ENCODE measurements at places on chromosomes 12 and 14. TPM values are rescaled to one million over a fixed set of nuclear protein-coding genes. Genes with fewer than 3 reads are reported as not detected.

DNA sequence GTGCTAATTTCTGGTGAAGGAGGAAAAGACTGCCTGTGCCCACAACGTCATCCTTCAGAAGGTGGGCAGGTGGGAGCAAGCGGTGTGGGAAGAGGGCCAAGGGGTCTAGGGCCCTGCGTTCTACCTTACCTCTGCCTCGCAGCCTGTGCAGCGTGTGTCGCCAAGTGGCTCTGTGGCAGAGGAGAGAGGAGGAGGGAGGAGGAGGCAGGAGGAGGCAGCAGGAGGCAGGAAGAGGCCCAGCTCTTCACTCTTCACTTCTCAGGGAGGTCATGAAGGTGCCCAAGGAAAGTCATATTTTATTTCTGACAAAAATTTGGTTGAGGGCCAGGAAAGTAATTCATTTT, 177.9 kb downstream of the MYRFL start:
- H3K4me3 ChIP-seq: no peak overlapping the region
- H3K27ac ChIP-seq: no peak overlapping the region
- H3K4me1 ChIP-seq: no peaks in the 10 kb centered on the region
- no peaks in the 10 kb centered on the region for H3K27me3 ChIP-seq
- no peaks in the 10 kb centered on the region for H3K36me3 ChIP-seq
- no peak for DNase-seq

GRCh38 chr14:68248481-68249255, 429.1 kb downstream of the RAD51B start:
- H3K27ac ChIP-seq: peak overlapping the region; percentile 77
- no peak overlapping the region for H3K4me3 ChIP-seq
- DNase-seq: no peak

OR6C2 gene
- not detected for total RNA-seq

DNA sequence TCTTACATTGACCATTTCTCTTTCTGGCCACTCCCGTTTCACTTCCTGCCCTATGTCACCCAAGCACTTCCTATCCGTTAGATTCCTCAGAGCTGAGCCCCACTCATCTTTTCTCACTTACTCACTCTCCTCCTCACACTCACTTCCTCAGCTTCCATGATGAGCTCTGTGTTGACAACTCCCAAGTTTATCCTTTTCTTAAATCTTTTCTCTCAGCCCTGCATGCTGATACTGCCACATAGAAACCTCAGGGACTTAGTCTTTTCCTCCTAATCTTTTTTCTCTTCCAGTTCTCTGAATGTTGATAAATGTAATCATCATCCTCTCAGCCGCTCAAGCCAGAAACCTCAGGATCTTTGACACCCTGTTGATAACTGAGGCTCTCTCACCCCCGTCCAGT, 99.6 kb downstream of the ANO6 start:
- H3K4me1 ChIP-seq: peaks cover 7% of the 10 kb centered on the region
- H3K27me3 ChIP-seq: no peaks in the 10 kb centered on the region
- no peak overlapping the region for H3K4me3 ChIP-seq
- no peaks in the 10 kb centered on the region for H3K36me3 ChIP-seq
- DNase-seq: no peak
- no peak overlapping the region for H3K27ac ChIP-seq

DNA sequence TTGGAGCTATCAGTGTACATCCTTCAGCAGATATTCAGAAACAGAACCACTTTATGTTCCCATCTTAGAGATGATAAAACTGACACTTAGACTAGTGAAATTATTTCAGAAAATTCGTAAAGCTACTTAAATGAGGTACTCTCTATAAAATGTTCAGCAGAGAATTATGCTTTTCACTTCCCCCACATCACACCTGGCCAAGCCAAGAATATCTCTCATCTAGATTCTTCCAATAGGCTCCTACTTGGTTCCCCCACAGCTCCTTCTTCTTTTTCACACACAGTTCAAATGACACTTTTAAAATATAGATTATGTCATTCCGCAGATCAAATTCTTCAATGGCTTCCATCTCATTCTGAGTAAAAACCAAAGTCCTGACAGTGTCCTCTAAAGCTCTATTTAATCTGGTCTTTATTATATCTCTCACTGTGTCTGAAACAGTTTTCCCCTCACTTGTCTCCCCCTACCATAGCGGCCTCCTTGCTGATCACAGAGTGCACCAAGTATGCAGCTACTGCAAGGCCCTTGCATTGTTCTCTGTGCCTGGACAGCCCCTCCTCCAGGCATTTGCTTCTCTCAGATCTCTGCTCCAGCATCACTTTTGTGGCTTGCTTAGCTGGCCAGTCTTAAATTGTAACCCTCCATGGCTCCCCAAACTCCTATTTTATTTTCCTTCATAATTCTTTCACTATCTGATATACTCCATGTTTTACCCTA, 736.8 kb upstream of the USP15 start:
- no peaks in the 10 kb centered on the region for H3K36me3 ChIP-seq
- H3K4me3 ChIP-seq: no peak overlapping the region
- DNase-seq: no peak
- H3K4me1 ChIP-seq: no peaks in the 10 kb centered on the region
- no peak overlapping the region for H3K27ac ChIP-seq

TAS2R50 gene
- 7.7 TPM for total RNA-seq

DNA sequence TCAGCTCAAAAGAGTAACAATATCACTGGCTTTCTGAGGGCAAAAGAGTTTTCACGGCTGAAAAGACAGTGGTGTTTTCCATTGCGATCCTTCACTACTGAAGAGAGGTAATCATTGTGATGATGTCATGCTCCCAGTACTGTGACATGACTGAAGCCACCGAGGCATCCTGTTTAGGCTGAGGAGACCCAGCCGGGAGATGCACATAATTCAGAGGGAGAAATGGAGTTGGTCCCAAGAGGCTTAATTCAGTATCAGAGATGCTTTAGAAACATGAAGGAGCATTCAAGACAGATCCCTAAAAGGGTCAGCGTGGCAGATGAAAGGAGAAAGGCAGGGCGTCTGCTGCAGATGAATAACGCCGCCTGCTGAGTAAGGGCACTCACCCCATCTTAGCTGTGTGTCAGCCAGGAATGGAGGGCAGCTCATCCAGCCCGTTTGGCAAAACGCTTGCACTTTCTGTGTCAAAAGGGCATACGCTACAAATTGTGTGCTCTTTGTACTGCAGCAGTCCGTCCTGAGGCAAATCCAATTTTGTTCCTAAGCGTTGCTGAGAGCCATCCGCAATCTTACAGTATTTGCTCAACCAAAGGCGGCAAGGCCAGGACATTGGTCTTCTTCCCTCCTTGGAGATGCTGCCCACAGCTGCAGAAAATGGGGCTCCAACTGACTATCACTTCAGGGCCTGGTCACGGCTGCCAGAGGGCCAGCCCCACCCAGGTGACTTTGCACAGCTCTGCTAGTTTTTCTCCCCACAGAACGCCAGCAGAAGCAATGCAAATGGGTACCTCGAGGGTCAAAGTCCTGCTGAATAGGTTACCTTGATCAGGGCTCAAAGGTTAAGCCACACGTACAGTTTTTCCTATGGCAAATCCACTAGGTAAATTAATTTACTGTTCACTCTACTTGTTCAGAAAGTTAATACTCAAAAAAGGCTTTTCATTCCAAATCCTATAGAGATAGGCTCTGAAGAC, 23.5 kb downstream of the CCDC92 start:
- H3K4me3 ChIP-seq: no peak overlapping the region
- peaks cover 52% of the 10 kb centered on the region for H3K4me1 ChIP-seq
- DNase-seq: no peak
- H3K27me3 ChIP-seq: no peaks in the 10 kb centered on the region

LYZ gene
- total RNA-seq: 24.0 TPM

GRCh38 chr12:92132288-92132687, 13.4 kb downstream of the BTG1 start:
- no peaks in the 10 kb centered on the region for H3K27me3 ChIP-seq
- H3K4me1 ChIP-seq: peaks cover 86% of the 10 kb centered on the region
- H3K4me3 ChIP-seq: no peak overlapping the region
- H3K36me3 ChIP-seq: no peaks in the 10 kb centered on the region
- DNase-seq: no peak

DNA sequence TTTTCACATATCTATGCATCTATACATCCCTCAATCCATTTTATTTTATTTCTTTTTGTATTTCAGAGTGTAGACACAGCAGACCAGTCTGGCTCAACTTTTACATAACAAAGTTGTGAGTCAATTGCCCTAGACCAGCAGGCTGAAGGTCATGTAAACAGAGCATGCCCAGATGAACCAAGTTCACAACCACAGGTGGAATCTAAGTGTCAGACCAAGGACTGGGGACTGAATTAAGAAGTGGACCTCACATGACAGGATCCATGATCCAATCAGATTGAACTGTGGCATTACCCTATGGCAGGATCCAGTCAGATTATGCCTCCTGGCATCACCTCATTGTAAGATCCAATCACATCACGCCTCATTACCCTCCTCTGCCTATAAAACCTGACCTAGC, 455.8 kb downstream of the SOX5 start:
- H3K36me3 ChIP-seq: no peaks in the 10 kb centered on the region
- no peaks in the 10 kb centered on the region for H3K27me3 ChIP-seq
- H3K27ac ChIP-seq: no peak overlapping the region
- no peak for DNase-seq
- H3K4me1 ChIP-seq: no peaks in the 10 kb centered on the region
- H3K4me3 ChIP-seq: no peak overlapping the region

GRCh38 chr12:9068086-9068485, 47.6 kb downstream of the A2M start:
- H3K27ac ChIP-seq: no peak overlapping the region
- H3K27me3 ChIP-seq: no peaks in the 10 kb centered on the region
- no peak for DNase-seq
- peaks cover 13% of the 10 kb centered on the region for H3K4me1 ChIP-seq
- peaks cover 62% of the 10 kb centered on the region for H3K36me3 ChIP-seq

GRCh38 chr12:90959032-90959431, 4.1 kb upstream of the CCER1 start:
- H3K4me1 ChIP-seq: no peaks in the 10 kb centered on the region
- H3K27me3 ChIP-seq: no peaks in the 10 kb centered on the region
- DNase-seq: no peak
- no peaks in the 10 kb centered on the region for H3K36me3 ChIP-seq
- H3K4me3 ChIP-seq: no peak overlapping the region
- no peak overlapping the region for H3K27ac ChIP-seq

TAS2R7 gene
- not detected for total RNA-seq

- H3K4me3 ChIP-seq: no peak overlapping the region
- H3K4me1 ChIP-seq: peaks cover 4% of the 10 kb centered on the region
- H3K36me3 ChIP-seq: no peaks in the 10 kb centered on the region
- no peaks in the 10 kb centered on the region for H3K27me3 ChIP-seq
Observed at GRCh38 chr12:28563286-28563685, 373.0 kb downstream of the CCDC91 start.

GRCh38 chr14:68948686-68949600, 30.2 kb downstream of the ACTN1 start:
- no peak overlapping the region for H3K4me3 ChIP-seq
- H3K4me1 ChIP-seq: peaks cover 81% of the 10 kb centered on the region
- peak overlapping the region; percentile 32 for H3K27ac ChIP-seq
- H3K27me3 ChIP-seq: no peaks in the 10 kb centered on the region
- no peaks in the 10 kb centered on the region for H3K36me3 ChIP-seq
- no peak for DNase-seq

DNA sequence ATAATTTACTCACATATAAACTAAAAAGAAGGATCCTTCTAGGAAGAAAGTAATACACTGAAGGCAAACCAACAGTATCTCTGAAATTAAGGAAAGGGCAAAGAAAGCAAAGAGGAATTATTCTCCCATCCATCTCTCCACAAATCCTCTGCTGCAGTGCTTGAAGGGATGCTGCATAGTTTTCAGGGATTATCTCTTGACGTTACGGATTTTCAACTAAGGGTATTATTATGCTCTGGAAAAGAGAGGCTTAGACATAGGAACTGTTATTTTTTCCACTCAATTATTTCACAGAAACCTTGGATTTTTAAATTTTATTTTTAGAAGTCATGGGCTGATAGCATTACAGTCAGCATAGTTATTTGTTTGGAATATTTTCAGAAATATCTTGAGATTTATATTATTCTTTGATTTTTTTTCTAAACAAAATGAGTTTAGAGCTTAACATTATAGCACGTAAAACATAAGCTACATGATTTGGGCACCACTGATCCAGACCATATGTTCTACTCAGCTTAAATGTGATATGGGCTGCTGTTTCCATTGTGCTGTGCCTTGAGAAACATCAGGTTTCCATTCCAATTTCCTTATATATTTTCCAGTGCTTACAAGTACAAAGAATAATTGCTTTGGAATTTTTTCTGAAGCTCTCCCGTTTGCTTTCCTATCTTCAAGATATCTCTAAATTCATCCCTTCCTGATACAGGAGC, 57.9 kb upstream of the DCN start:
- peak; percentile 50 for DNase-seq
- H3K27ac ChIP-seq: no peak overlapping the region
- H3K36me3 ChIP-seq: no peaks in the 10 kb centered on the region
- H3K4me3 ChIP-seq: no peak overlapping the region

DNA sequence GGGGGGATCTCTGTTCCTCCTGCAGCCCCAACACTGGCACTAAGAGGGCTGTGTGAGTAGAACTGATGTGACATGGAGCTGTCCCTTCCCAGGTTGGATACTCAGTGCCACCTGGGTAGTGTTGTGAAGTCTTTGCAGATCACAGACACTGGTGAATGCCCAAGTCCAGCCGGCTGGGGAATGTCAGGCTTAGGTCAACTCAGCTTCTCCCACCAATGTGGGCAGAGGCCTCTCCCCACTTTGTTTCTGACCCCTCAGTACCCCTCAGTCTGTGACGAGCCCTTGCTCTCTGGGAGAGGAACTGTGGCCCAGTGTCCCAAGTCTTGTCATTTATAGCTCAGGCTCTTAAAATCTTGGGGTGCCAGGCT, 11.3 kb downstream of the SLC25A29 start:
- no peak overlapping the region for H3K4me3 ChIP-seq
- H3K4me1 ChIP-seq: peaks cover 23% of the 10 kb centered on the region

DNA sequence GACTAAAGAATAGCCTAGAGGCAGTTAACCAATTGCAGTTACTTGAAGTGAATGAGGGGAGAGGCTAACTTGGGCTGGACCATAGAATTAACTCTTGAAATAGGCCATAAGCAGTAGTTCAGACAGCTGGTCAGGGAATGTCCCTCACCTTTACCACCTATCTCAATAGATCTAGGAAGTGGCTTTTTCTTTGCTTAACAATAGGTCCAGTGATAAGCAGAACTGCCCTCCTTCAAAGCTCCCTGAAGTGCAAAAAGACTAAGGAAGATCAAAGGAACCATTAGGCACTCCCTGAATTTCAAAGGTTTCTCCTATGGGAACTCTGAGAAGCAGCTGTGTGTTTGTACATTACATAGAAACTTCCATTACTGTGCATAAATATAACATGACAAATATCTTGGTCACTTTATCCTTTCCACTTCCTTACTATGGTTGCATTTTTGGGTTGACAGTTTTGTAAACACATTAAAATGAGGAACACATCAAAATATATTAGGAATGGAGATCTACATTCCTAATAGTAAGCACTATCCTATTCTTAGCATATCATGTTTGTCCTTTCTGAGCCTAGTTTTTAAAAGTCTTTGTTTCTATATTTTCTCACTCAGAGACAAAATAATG, 7.2 kb upstream of the NAA30 start:
- H3K27ac ChIP-seq: no peak overlapping the region
- DNase-seq: no peak
- no peaks in the 10 kb centered on the region for H3K36me3 ChIP-seq
- H3K4me1 ChIP-seq: no peaks in the 10 kb centered on the region

GRCh38 chr12:109677279-109677691, 36.3 kb upstream of the FAM222A start:
- H3K27ac ChIP-seq: no peak overlapping the region
- no peaks in the 10 kb centered on the region for H3K4me1 ChIP-seq
- no peak for DNase-seq
- H3K4me3 ChIP-seq: no peak overlapping the region

- no peaks in the 10 kb centered on the region for H3K27me3 ChIP-seq
- DNase-seq: no peak
- no peak overlapping the region for H3K4me3 ChIP-seq
- H3K4me1 ChIP-seq: no peaks in the 10 kb centered on the region
Observed at GRCh38 chr12:38919191-38919590, 13.8 kb upstream of the CPNE8 start.

All from stomach (tissue), 19 donors.